Glutamatergic neuron (in vitro differentiated cells): ENCODE measurements at places on chromosomes 7 and 10.

GRCh38 chr7:64946772-64947171, 43.7 kb downstream of the ZNF273 start:
- peak; percentile 77 for DNase-seq

DNA sequence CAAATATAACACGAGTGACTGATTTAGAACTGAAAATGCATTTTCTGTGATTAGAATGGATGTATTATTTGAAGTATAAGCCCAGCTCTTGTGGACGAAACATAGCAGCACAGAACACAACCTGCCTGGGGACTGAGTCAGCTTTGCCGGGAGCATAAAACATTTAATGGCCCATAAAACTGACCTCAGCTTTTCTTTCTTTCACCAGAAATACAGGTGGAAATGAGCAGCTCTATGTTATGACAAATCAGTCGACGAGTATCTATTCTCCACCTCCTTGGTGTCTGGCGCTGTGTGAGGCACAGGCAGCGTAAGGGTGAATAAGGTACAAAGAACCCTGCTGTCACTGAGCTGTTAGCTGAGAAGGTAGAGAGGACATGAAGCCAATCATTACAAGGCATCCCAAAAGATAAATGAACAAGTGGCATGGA, 471.6 kb upstream of the AKR1E2 start:
- DNase-seq = no peak

DNA sequence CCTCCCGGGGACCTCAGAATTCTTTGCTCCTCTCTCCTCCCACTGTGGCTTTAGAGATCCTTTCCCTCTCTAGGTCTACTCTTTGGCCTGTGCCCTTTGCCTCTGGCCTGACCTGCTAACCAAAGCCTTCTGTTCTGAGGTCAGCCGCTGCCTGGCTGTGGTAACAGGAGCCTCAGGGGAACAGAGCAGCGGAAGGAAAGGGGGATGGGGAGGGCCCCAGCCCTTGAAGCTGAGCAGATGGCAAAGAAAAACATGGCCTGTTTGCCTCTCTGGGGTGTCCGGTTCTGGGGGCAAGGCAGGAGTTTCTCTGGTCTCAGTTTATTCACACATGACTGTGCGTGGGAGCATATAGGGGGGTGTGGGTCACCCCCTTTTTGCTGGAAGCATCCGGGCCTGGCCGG, 28.2 kb downstream of the COL26A1 start:
- peak; percentile 79 for DNase-seq

DNA sequence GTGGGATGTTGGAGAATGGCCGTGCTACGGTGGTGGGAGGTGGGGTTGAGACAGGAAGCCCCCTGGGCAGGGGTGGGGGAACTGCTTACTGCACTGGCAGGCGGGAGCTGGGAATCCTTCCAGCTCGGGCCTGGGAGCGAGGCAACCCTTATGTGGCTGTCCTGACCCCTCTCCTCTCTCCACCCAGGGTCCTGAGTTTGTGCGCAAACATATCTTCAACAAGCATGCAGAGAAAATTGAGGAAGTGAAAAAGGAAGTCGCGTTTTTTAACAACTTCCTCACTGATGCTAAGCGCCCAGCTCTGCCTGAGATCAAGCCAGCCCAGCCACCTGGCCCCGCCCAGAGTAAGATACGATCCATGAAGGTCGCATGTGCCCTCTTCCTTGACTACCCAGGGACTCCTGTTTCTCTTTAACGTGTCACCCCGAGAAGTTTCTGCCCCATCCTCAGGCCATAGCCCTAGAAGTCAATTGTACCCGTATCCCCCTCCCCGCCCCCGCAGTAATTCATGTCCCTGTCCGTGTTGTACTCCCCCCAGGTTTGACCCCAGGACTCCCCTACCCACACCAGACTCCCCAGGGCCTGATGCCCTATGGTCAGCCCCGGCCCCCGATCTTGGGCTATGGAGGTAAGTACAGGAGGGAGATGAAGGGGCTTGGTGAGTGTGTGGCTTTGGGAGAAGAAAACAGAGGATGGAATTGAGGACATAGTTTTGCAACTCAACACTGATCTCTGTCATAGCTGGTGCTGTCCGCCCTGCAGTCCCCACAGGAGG, 1.8 kb downstream of the UFSP1 start:
- DNase-seq = no peak

- no peak for DNase-seq
These were observed 297.8 kb upstream of the ZNF32 start for GRCh38 chr10:43946445-43946844.

GRCh38 chr10:118950997-118951637, 78.4 kb upstream of the NANOS1 start:
- DNase-seq = no peak

DNA sequence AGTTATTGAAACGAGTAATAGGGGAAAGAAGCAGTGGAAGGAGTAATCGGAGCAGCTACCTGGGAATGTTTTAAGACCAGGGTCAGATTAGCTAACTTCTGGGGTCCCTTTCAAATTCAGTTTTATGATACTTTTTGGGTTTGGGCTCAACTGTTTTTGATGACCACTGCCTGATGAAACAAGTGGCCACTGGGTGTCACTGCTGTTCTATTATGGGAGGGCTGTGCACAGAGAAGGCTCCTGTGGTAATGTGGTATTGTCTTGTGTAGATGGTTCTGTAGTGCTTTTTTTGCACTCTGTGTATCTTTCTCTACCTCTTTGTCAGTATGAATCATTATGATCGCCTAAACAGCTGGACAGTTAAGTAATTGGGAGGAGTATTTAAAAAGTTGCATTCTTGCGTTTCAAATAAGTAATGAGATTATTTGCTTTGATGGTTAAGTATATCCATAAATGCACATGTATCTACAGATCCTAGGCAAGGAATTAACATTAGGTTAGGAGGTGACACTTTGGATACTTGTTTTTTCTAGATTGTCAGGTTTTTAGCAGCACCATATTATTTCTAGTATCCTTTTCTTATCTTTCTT, 128.4 kb downstream of the ABCA13 start:
- peak; percentile 70 for DNase-seq

DNA sequence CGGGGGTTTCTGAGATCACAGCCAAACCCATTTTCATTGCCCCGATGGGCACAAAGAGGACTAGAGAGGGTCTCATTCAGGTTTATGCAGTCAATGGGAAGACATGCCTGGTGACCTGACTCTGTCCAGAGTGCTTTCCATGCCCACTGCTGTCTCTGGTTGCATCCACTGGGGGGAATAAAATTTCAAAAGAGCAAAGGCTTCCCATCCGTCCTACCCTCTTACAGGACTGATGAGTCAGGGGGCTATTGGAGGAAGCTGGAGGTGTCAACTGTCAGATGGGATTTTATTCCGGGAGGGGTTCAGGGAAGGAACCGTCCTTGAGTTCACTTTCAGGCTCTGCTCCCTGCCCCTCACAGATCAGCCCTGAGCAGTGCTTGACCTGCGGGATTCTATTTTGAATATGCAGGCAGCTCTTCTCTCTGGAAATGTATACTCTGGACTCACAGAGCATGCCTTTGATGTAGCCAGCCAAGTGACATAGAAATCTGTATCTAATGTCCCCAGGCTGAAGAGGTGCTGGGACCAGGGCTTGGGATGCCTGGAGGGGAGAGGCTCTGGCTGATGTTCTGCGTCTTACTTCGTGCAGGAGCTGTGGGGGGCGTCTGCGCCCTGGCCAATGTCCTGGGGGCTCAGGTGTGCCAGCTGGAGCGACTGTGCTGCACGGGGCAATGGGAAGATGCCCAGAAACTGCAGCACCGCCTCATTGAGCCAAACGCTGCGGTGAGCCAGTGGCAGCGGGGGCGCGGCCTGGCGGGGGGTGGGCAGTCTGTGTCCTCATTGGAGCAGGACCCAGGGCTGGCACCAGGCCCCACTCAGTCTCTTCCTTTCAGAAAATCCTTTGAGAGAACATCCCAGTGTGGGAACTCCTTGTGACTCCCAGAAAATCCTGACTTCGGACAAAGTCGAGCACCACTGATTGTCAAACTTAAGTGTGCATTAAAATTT, 12.0 kb downstream of the C10orf62 start:
- DNase-seq = no peak

DNA sequence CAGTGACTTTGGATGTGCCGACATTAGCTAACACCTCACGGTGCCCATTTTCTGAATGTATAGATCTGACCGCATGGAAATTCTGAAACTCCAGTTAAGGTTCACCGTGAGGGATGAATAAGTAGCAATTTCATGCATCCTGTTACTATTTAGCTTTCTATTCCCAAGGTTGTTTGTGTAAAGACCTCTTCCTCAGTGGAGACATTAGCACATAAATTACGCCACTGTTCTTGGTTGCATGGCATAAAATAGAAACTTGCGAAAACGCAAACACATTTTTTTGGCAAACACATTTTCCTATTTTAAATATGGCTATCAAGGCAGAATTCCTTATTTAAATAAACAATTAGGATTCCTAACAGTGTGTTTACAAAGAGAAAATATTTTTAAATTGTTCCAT, 36.5 kb downstream of the DENND2A start:
- DNase-seq = no peak

DNA sequence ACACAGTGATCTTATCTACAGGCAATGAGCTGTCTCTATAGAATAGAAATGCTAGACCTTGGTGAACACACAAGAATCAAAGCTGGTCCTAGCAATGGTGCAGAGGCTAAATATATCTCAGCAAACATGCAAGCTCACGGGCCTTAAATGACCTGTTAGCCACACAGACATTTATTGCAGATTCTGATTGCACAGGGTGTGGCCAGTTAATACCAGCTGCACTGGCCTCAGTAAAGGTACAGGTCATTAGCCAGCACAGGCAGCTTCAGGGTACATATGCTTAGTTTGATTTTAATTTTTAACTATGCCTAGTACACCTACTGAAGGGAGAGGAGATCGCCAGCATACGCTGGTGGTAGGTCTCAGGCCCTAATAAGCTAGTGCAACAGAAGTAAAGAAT, 265.4 kb upstream of the DGKB start:
- DNase-seq = no peak

DNA sequence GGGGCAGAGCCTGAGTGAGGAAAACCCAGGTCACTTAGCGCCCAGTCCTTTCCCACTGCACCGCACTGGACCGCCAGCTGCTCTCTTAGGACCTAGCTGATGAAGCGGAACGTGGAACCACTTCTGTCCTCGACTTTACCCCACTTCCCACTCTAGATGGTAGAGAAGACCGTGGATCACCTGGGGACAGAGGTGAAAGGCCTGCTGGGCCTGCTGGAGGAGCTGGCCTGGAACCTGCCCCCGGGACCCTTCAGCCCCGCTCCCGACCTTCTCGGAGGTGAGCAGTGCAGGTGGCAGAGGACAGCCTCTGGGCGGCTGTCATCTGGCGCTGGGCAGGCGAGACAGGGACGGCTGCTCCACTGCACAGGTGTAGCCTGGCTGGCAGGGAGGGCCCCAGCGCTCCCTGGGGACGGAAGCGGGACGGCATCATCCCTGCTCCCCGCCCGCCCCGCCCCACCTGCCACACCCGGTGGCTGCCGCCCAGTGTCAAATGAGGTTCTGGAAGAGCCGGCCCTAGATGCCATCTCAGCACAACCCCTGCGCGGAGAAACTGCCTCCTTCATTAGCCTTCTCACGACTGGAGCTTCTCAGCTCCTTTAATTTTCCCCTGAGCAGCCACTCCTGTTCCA, 11.7 kb downstream of the PLAC9 start:
- DNase-seq = no peak

- DNase-seq = no peak
These were observed 13.6 kb downstream of the NKX1-2 start for GRCh38 chr10:124436191-124436638.

- DNase-seq = no peak
These were observed 24.5 kb downstream of the SPOCK2 start for GRCh38 chr10:72063703-72064391.

DNA sequence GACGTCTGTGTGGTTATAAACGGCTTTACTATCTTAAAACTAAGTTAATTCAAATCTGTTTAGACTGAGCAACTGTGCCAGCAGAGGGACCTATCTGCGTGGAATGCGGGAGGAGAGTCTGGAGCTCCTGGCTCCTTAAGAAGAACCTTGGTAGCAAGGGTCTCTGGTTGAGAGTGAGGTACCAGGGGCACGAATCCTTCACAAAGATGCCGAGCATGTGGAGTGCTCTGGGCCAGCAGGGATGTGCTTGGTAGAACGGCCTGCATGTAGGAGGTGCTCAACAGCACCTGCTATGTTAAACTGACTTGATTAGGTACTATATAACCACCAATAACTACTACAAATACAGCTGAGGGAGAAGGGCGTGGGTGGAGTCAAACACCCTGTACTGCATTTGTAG, 102.6 kb downstream of the VIPR2 start:
- DNase-seq = peak; percentile 2

- no peak for DNase-seq
These were observed 7.4 kb upstream of the ZMYND11 start for GRCh38 chr10:127612-128432.
